ENCODE measurements at places on chromosomes 2 and 18.

- DNase-seq: no peak
Observed at GRCh38 chr2:45770811-45771210, 119.3 kb downstream of the PRKCE start.

- DNase-seq: no peak
Observed at GRCh38 chr18:26440644-26441043, 107.7 kb downstream of the KCTD1 start.

- DNase-seq: no peak
Observed at GRCh38 chr2:27671235-27671634, 7.5 kb downstream of the SLC4A1AP start.

DNA sequence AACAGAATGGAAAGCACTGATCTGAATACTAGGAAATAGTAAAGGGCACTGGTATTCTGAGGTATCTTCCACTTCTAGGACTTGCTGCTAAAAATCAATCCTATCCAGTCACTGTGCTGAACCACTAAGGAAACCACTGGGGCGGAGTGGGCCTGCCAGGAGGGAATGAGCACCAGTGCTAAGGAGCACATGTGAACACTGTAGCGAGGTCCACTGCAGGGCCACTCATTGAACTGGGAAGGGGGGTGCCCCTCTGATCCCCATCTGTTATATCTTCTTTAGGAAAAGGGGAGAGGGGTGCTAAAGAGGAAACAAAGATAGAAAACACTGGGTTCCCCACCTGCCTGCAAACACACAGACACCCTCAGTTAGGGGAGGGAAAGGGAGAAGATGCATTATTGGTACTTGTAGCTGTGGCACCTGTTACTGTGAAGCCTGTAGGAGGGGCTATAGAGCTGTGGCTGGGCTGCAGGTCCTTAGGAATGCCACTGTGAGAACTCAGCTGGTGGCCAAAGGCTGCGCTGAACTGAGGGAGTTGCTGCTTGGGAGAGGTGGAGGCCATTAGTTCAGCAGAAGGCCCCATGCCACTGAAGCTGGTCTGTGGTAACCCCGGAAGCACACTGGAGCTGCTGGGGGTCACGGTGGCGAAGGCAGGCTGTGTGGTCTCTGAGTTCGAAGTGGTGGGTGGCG, 81.8 kb downstream of the INO80D start:
- no peak for DNase-seq

GRCh38 chr2:215405722-215406581, 29.9 kb downstream of the FN1 start:
- no peak for DNase-seq

GRCh38 chr2:166240387-166241313, 112.8 kb upstream of the SCN1A start:
- no peak for DNase-seq

GRCh38 chr18:23890589-23890988, 124.0 kb upstream of the TTC39C start:
- DNase-seq: no peak

GRCh38 chr2:18094277-18094676, 215.8 kb downstream of the KCNS3 start:
- DNase-seq: no peak

GRCh38 chr2:197152451-197153228, 157.9 kb downstream of the ANKRD44 start:
- no peak for DNase-seq

DNA sequence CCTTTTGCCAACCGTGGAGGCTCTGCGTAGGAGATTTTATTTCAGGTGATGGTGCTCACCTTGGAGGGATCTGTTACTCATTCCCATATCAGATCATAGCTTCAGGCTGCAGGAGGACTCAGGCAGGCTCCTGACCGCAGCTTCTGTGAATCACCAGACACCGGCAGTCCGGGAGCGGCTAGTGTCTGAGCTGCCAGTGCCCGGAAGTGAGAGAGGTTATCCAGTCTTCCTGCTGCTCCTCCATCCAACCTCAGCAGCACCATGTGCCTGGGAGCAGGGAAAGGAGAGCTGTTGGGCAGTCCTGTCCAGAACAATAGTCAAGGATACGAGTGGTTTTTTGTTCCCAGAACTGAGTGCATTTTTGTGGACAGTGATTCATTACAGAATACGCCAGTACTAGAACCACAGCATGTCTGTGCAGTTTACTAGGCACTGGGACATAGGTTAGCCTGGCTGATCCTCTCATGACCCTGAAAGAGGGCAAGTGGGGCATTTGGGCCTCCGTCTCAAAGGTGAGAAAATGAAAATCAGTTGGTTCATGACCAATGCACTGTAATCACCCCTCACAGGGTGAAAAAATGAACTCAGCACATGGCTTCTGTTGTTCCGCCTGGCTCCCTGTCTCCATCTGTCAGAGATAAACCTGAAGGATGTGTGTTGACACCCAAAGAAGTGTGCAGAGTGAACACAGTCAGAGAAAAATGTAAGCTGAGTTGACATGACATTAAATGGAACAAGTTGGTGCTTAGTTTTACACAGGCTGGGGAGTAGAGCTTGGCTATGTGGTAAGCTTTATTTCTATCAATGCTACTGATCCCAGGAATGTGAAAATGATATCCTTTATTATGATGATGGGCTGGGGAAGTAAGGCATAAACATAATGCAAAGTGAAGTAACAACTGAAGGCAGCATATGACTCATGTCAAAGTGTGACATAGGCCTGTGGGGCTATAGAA, 12.2 kb downstream of the FHOD3 start:
- no peak for DNase-seq
